ENCODE measurements at places on chromosomes 2 and 18.

DNA sequence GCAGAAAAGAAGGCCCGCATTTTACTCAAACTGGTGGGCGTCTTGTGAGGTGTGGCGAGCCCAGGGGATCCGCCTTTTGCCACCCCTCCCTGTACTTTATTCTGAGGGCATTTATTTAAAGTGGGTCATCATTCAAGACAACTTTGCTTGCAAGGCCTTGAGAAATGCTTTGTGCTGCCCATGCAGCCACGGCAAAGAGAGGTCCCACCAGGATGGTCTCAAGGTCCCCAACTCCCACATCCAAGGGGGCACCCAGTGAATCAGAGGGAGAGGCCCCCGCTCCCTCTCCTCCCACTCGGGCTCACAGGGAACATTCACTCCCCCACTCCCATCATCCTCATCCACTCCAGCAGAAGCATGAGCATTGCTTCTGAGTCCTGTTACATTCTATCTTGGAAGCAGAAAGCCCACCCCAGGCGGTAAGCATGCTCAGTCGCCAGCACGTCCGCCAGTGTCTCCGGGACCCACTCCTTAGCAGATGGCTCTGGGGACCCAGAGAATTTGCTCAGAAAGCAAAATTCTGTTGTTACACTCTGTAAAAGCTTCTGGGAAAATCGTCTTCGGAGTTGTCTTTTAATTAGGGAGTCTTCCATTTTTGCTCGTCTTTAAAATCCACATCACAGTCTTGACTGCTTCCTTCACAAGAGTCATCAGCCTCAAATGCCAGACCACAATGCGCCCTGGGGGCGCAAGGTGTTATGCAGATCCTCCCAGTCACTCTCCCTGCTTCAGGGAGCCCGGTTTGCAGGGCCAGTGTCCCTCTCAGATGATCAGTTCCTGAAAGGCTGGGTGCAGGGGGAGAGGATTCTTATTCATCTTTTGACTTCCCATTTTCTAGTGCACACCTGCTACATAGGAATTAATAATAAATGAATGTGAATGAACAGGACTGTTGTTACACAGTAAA, 99.4 kb upstream of the NCK2 start:
- no peak for DNase-seq

DNA sequence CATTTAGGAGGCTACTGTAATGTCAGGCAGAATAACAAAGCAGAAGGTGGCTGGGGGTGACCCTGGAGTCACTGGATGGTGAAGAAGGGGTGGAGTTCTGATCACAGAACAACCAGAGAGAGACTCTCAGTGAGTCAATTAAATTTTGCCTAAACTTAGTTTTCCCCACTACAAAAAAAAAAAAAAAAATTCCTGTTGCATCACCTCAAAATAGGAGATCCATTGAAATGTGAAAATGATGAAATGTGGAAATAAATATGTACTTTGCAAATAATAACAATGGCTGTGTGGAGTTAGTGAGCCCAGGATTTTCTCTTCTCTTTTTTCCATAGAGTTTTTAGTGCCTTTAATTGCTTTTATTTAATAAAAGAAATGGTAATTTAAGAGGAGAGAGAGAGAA, 165.5 kb downstream of the GFPT1 start:
- no peak for DNase-seq

- DNase-seq, result no peak
Observed at GRCh38 chr2:25259737-25260124, 82.0 kb downstream of the DNMT3A start.

DNA sequence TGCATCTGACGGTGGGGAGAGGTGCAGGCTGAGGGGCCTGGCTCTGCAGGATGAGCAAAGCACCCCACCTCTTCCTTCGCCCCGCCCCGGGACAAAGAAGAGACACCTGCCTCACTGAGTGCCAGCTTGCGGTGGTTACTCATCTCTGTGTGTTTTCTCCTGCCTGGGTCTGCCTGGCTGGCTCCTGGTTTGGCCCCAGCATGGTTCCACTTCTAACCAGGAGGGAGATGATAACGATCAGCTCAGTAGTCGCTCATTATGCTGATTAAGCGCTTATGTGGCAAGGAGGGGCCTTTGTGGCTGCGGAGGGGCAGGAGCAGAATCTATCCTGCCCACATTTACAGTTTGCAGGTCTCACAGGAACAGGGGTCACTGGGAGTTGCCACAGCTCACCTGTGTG, 68.7 kb upstream of the EDAR start:
- DNase-seq, result peak; percentile 77

GRCh38 chr2:183426825-183427224, 302.6 kb downstream of the NUP35 start:
- no peak for DNase-seq

DNA sequence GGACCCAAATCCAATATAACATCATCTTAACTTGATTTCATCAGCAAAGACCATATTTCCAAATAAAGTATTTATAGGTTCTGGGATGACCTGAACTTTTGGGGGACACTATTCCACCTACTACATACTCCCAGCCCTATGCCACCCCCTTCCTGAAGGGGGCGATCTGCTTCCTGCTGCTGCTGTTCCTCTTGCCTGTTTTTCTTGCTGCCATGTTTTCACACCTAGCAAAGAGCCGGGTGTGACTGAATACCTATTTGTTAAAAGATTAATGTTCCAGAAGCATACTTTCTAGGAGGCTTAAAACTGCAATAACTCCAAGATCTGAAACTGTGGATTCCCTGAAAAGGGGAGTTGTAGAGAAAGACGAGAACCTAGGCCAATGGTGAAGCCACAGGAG, 89.7 kb downstream of the ICOS start:
- peak; percentile 8 for DNase-seq

DNA sequence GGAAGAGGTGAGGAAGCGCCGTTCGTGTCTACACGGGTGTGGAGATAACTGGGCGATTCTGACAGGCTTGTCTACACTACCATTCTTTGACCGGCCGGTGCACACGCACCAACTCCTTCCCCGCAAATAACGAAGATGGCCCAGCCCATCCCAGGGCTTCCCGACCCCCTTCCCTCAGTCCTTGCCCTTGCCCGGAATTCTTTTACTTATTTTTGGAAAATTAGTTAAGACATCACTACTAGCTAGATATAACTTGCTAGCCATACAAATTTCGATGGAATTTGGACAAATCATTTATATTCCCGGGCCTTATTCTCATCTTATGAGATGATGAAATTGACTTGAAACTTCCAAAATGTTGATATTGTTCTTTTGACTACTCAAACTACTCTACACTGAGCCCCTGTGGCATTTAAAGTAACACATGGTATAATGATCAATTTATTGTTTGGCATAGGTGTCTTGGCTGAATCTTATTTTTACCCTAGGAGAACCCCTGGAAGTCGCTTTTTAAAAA, 1.3 kb downstream of the ERICH2 start:
- DNase-seq, result no peak

DNA sequence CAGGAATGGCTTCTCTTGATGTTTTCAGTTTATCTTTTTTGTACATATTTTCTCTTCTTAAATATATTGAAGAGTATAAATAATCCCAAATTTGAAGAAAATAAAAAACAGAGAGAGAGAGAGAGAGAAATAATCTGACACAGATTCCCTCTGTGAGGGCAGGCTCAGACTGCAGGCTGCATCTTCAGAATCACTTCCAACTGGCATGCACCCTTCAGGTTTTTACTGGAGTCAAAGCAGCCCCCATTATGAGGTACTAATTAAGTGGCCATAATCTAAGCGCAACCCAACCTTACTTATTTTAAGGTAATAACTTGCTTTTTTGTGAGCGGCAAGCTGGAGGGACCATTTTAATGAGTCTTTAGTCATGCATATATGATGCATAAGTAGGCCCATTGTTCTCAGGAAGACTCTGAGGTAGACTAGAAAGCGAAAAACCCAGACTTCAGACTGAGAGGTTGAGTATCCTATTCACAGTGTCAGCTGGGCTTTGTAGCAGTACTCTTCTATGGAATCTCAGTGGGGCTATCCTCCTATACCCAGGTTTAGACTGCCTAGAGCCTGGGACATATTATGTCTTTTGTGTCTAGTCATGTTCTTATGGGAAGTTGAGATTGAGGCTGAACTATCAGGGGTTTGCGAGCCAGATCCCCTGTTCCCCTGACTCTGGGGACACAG, 167.4 kb downstream of the SP3 start:
- no peak for DNase-seq

DNA sequence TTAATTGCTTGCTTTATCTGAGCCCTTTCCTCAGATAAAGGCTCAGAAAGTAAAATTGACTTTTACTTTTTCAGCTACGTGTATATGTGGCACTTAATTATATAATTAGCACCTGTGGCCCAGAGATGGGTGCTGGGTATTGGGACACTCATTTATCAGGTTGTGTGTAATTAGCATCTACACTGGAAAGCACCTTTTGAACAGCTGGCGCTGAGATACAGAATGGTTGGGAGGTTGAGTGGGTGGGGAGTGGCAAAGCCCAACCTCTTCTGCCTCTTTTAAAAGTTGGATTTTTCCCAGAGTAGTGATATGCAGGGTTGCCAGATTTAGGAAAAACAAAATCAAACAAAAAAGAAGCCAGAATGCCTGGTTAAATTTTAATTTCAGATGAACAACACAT, 23.9 kb downstream of the SPTBN1 start:
- no peak for DNase-seq

DNA sequence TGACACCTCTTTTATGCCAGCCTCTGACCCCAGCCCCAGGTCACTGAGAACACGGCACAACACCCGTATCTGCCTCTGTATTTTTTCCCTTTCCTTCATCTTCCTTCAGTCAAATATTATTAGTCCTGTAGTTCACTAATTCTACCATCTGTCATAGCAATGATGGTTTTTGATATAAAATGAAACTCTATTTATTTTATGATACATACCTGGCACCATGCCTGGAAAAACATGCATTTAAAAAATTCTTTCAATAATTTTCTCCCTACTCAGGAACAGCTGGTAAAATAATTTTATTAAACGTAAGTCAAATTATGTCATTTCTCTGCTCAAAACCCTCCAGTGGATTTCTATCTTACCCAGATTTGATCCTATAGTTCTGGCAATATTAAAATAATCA, 224.7 kb downstream of the CDH7 start:
- DNase-seq, result no peak

GRCh38 chr2:155381436-155381835, 682.9 kb downstream of the KCNJ3 start:
- DNase-seq, result no peak

DNA sequence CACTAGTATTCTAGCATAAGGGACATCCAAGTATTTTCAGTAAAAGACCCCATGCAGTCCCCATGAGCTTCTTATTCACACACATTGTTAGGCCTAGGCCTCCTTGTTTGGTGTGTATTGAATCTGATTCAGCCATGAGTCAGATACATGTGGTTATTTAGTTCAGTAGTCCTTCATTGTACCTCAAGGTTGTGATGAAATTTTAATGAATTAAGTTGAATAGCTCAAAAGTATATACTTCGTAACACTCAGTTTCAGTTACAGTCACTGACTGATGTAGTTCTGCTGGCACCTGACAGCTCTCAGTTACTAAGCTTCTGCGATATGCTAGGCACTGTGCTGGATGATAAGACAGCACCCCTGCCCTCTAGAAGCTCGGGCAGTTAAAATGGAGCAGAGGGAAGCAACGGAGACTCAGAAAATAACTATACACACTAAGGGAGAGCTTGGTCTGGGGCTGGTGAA, 86.4 kb downstream of the XRCC5 start:
- no peak for DNase-seq

DNA sequence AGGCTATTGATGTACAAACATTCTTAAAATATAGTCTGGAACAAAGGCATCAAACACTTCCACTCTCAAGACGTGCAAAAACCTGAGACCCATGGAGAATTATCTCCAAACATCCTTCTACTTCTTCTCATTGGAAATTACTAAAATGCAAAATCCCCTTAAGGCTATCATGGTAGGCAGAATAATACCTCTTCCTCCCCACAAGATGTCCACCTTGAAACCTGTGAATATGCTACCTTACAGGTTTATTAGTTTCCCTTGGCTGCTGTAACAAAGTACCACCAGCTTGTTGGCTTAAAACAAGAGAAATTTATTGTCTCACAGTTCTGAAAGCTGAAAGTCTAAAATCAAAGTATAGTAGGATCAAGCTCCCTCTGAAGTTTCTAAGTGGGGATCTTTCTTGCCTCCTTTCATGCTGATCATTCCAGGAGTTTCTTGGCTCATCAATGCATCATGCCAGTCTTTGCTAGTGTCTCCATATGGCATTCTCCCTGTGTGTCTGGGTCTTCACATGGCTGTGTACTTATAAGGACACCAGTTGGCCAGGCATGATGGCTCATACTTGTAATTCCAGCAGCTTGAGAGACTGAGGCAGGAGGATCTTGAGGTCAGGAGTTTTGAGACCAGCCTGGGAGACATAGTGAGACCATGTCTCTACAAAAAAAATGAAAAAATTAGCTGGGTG, 163.7 kb upstream of the NCK2 start:
- no peak for DNase-seq

- no peak for DNase-seq
Observed at GRCh38 chr2:180723712-180724111, 256.7 kb upstream of the UBE2E3 start.

DNA sequence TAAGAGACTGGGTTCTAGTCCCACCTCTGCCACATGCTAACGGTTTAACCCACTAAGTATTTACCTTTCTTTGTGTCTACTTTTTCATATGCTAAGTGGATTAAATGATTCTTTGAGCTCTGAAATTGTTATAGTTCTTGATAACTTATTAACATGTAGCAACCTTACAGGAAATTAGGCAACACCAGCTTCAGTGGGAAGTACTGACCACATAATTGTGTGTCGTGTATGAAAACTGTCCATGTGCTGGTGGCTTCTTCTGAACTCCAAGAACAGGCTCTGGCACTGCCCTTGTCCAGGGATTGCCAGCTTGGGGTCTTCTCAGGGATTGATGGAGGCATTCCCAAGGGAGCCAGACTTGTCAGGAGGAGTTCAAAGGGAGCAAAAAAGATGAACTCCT, 427.7 kb downstream of the TGIF1 start:
- DNase-seq, result peak; percentile 60

DNA sequence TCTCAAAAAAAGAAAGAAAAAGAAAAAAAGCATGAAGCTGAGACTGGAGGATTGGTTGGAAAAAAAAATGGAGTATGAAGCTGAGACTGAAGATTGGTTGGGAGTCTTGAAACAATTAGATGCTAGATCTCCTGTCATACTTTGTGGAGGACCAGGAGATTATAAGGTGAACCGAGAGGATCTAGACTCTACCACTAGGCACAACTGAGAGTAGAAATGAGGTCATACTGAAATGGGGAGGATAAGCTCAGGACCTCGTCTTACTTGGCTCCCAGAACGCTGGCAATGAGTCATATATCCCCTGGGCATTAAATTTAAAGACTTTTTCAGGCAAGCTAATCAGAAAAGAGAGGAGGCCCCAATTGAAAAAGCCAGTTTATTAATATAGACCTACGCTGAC, 3.3 kb upstream of the ORC2 start:
- peak; percentile 33 for DNase-seq

- no peak for DNase-seq
Observed at GRCh38 chr2:50098242-50098641, 933.7 kb downstream of the NRXN1 start.

DNA sequence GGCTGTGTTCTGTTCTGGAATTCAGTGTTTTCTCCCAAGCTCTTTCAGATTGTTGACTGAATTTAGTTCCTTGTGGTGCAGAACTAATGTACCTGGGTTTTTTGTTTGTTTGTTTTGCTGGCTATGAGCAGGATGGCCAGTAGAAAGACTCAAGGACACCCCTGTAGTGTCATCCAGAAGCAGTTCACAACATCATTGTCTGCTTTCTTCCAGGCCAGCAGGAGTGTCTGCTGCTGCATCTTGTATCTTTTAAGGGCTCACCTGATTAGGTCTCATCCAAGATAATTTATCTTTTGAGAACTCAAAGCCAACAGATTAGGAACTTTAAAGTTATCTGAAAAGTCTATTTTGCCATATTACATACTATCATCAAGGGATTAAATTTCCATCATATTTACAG, 318.5 kb upstream of the MC4R start:
- DNase-seq, result no peak

Data from NCI-H82 (cell line).